Activated naive CD8-positive, alpha-beta T cell treated with anti-CD3 and anti-CD28 coated beads for 36 hours (primary cell): ENCODE measurements at places on chromosomes 1 and 21. TPM values are rescaled to one million over a fixed set of nuclear protein-coding genes. Genes with fewer than 3 reads are reported as not detected.

IPO9 gene
- total RNA-seq = 69.2 TPM

PLPPR4 gene
- total RNA-seq = not detected

KCTD3 gene
- 4.3 TPM for total RNA-seq

TMEM52 gene
- 2.4 TPM for total RNA-seq

CNR2 gene
- total RNA-seq = 0.28 TPM

SLC44A3 gene
- total RNA-seq = not detected

NHLH1 gene
- total RNA-seq = 0.52 TPM
